ENCODE measurements at places on chromosomes 3 and 15.

GRCh38 chr15:66882251-66883020 is 180.4 kb downstream of the SMAD6 start:
- no peak for DNase-seq

- no peak for DNase-seq
Observed at GRCh38 chr3:193771653-193772421, 178.8 kb downstream of the OPA1 start.

DNA sequence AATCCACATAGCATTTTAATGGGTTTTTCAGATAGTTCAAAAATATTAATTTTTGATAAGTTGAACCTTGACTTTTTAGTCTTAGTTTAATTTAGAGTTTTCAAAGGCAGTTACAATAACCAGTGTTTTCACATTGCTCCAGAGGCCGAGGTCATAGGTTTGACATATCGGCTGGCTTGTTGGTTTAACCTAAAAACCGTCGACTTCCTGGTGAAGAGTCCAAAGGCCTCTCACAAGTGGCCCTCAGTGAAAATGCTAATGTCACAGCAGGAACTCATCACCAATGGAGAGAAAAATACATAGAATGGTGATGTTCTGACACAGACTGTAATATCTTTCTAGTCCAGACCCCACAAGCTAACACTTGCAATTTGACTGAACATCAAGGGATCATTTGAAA is 642.3 kb downstream of the PLOD2 start:
- DNase-seq: no peak

DNA sequence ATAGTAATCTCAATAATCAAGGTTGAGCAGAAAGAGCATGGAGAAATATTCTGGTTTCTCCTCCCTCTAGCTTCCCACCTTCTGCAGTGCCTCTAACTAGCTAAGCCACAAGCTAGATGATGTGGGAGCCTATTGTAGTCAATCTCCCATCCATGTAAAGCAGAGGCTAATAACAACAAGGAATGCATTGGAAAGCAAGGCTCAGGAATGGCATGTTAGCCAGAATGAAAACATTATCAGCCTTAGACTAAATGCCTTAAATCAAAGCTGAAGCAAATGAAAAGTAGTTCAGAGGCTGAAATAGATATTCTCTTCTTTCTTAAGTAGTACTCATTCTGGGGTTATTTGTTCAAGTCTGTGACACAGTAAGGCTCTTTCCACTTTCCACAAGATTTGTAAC is 350.3 kb upstream of the DPPA4 start:
- DNase-seq: no peak

- no peak for DNase-seq
Observed at GRCh38 chr3:38835939-38836338, 19.9 kb upstream of the SCN10A start.

GRCh38 chr3:62143843-62144450 is 229.4 kb downstream of the FEZF2 start:
- no peak for DNase-seq

- DNase-seq: no peak
Observed at GRCh38 chr3:152177757-152178156, 91.0 kb upstream of the MBNL1 start.

- DNase-seq: no peak
Observed at GRCh38 chr3:94862703-94863102, 799.8 kb downstream of the NSUN3 start.

GRCh38 chr15:43484455-43484854 is 8.5 kb downstream of the TP53BP1 start:
- DNase-seq: no peak

DNA sequence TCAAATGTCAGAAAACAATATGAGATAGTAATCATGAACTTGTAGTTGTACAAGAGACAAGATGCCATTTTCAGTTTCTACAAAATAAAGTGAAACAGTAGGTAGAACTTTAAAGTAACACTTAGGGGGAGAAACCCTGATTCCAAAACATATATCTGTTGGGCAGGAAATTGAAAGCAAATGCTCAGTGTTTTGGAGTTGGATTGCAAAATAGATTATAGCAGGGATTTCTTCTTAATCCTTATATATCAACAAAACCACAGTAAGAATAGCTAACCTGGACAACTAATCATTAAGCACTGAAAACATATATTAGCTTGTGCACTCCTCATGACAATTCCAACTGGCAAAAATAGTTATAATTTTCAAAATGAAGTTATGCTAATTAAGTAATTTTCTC is 46.9 kb downstream of the COMMD2 start:
- no peak for DNase-seq

DNA sequence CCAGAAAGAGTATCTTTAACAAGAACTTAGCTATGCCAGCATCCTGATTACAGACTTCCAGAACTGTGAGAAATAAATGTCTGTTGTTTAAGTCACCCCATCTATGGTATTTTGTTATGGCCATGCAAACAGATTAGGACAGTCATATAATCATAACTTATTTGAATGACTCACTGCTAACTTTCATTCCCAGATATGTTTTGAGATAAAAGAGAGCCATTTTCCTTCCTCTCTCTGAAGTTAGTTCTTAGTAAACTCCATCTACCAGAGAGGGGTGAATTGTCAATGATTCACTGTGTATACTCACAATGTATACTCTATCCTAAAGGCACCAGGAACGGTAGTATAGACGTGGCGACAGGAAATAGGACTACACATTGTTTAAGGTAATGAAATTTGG is 179.4 kb upstream of the DPH6 start:
- no peak for DNase-seq

GRCh38 chr3:135099734-135100355 is 304.8 kb downstream of the EPHB1 start:
- no peak for DNase-seq

- DNase-seq: no peak
Observed at GRCh38 chr3:68999605-69000004, 13.9 kb downstream of the EOGT start.
